ENCODE measurements at places on chromosomes 3 and 15.

- DNase-seq = no peak
Measured at GRCh38 chr3:17179381-17180205, 294.8 kb downstream of the PLCL2 start.

DNA sequence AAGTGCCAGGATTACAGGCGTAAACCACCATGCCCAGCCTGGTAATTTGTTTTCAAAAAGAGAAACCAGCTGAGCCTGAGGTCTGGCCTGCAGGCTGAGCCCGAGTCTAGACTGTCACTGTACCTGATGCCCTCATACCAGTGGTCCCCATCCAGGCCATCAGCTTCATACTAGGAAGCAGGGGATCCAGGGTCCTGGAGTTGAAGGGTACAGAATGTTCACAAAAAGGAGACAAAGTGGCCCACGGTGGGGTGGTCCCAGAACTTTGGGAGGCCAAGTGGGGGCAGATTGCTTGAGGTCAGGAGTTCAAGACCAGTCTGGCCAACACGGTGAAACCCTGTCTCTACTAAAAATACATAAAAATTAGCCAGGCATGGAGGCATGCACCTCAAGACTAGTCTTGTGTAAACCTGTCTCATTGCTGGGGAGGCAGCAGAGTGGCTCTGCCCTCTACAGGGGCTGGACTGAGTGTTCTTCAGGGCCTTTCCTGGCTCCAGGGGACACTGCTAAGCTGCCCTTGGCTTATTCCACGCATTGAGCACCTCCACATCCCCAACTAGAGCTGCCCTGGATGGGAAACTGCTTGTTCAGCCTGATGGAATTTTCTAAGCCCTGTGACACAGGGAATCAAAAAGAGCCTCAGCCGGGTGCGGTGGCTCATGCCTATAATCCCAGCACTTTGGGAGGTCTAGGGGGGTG, 7.9 kb upstream of the HHATL start:
- DNase-seq = no peak

- no peak for DNase-seq
Measured at GRCh38 chr3:152719264-152719663, 115.7 kb upstream of the P2RY1 start.

DNA sequence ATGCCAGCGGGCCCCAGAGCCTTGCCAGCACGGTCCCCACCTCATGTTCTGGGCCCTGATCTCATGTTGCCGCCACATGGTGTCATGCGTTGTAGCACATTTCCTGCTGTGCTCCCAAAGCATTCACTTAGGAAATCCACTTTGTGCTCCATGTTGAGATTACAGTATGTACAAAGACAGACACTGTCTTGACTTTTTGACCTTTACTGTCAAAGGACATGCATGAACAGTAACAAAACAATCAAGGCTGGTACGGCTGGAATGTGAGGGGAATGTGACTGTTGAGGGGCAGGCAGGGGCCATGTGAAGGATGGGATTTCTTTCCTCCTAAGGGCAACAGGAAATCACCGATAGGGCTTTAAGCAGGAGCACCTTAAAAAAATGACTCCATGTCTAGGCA, 53.3 kb upstream of the RPL32 start:
- no peak for DNase-seq

DNA sequence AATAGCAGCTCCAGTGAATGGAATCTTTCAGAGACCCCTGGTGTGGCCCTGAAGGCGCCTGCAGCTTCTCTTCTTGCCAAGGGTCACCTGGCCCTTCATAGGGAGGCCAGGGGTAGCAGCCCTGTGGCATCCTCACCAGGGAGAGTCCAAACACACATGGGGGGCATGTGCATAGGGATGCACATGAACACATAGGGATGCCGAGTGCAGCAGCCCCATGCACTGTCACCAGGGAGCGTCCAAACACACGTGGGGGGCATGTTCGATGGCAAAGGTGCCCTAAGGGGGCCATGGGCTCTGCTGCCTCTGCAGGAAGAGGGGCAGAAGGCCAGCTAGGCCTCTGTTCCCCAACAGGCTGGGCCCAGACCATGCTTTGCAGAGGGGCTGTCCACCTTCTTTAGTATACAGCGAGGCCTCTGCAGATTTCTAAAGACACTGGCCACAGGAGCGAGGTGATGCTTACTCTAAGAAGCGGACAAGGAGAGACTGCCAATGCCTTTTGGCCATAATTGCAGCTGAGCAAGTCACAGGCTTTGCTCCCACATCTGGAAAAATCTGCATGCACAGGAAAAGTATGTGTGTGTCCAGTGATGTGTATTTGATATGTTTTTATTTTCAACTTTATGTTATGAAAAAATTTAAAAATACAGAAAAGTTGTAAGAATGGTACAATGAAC, 21.0 kb downstream of the ANAPC13 start:
- no peak for DNase-seq

DNA sequence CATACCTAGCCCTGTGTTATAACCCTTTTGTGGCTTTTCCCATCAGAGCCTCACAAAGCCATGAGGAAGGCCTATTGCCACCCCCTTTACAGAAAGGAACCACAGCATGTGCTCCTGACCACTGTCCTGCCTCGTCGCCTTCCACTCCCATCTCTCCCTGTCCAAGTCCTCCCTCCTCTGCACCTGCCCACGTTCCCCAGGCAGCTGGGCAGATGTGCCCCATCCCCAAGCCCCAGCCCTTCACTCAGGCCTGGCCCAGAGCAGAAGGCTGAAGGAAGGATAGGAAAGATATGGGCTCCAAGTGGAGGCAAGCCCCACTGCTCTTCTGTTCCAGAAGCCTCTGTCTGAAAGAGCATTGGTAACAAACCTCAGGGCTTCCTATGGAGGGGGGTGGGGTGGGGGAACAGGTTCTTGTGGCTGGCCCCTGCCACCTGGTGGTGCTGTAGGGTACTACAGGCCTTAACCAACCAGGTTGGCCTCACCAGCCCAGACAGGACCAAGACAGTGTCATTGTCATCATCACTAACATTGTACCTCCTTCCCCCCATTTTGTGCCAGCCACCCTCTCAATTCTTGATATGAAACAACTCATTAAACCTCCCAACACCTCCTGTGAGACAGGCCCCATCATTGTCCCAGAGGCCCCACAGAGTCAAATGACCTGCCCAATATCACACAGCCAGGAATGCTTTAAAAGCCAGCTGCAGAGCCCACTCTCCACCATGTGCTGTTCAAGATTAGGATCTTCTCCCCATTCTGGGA, 10.0 kb downstream of the POC1A start:
- peak; percentile 89 for DNase-seq

GRCh38 chr3:141859651-141860050, 16.8 kb upstream of the ATP1B3 start:
- DNase-seq = no peak

GRCh38 chr15:36075333-36075732, 504.1 kb upstream of the CDIN1 start:
- no peak for DNase-seq

GRCh38 chr3:49294343-49294742, 17.3 kb upstream of the C3orf62 start:
- DNase-seq = no peak

DNA sequence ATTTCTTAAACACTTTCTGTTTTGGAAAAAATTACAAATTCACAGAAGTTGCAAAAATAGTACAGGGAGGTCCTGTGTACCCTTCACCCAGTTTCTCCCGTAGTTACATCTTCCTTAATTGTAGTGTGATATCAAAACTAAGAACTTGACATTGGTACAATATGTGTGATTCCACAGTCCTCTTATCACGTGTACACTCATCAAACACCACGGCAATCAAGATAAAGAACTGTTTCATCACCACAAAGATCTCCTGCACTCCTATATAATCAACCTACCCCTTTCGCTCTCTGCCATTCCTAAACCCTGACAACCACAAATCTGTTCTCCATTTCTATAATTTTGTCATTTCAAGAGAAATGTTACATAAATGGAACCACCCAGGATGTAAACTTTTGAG, 31.4 kb downstream of the POMGNT2 start:
- DNase-seq = no peak

DNA sequence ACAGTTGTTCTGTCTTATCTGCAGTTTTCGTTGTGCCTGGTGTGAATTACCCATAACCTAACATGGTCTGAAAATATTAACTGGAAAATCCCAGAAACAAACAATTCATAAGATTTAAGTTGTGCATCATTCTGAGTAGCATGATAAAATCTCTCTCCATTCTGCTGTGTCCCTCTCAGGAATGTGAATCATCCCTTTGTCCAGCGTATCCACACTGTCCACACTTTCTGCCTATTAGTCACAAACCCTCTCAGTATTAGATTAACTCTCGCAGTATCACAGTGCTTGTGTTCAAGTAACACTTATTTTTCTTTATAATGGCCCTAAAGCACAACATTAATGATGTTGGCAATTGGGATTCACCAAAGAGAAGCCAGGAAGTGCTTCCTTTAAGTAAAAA, 203.2 kb downstream of the CGGBP1 start:
- no peak for DNase-seq

- no peak for DNase-seq
Measured at GRCh38 chr15:83747050-83747717, 93.3 kb downstream of the ADAMTSL3 start.

DNA sequence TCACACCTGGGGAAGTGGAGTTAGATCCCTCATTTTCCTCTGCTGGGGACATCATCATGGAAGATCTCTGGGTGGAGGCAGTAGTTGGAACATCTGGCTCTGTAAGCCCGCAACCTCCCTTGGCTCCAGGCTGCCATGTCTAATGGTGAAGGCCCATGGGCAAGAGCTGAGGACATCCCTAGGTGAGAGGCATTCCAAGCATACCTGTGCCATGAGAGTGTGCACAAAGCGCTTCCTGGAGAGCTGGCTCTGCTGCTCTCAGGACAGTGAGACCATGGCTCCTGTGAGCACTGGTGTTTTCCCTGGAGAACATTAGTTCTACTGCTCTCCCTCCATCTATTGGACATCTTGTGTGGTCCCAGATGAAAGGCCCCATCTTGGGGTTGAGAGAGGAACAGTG, 7.7 kb downstream of the MAPKAPK3 start:
- no peak for DNase-seq

DNA sequence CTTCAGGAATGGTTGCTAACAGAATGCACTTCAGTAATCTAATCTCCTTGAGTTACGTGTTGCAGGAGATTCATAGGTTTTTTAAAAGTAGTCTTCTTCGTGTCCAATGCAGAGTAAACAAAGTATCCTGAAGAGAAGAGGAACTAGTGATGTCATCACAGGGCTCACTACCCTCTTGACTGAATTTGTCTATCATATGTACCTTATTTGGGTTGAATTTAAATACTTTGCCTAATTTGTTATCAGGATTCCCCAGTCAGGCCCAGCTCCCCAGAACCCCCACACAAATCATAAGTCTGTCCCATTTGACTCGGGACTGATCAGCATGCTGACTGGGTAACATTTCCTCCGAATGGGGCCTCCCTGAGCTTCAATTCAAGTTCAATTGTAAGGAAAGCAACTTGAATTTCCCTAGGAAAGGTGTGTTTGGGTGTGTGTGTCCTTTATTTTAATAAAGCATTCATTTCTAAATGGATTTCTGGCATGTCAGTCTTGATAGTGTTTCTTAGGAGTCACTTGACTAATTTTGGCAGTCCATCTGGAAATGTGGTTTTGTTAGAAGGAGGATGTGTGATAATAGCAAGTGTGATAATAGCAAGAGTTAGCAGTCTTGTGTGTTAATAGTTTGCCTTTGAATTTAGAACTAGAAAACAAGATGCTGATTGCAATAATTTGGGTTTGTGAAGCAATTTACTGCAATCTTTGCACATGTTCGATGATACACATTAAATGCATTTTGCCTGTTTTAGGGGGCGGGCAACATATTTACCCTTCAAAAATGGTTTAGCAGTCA, 21.9 kb downstream of the OXNAD1 start:
- DNase-seq = no peak

DNA sequence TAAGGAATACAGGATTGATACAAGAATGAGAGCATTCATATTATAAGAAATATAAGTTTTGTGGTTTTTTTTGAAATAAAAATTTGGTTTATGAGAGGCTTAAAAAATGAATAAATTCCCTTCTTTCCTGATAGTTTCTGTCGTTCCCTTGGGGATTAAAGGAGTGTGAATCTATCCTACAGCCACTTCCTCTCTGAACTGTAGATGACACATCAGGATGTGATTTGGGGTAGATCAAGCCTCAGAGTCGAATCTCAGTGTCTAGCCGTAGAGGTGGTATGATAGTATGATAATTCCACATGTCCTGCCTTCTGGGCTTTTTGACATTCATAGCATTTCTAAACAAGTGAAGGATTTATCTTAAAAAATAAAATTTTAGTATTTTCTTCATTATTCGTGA, 343.1 kb downstream of the LPP start:
- DNase-seq = no peak

GRCh38 chr15:77034695-77035489, 36.0 kb downstream of the TSPAN3 start:
- peak; percentile 59 for DNase-seq

DNA sequence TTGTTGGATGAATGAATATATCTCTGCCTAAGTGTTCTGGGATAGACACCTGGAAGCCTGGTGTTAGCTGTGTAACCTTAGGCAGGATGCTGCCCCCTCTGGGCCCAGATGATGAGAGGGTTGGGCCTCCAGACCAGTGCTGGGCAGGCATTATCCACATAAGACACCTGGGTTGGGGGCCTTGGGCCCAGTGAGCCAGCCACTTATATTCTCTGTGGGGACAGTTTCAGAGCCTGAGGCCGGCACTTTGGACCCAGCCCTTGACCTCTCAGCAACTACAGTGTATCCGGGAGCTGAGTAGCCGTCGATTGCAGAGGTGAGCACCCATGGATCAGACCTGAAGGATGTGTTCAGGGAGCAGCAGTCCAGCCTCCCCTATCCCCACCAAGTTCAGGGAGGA, 2.2 kb downstream of the HEMK1 start:
- no peak for DNase-seq

DNA sequence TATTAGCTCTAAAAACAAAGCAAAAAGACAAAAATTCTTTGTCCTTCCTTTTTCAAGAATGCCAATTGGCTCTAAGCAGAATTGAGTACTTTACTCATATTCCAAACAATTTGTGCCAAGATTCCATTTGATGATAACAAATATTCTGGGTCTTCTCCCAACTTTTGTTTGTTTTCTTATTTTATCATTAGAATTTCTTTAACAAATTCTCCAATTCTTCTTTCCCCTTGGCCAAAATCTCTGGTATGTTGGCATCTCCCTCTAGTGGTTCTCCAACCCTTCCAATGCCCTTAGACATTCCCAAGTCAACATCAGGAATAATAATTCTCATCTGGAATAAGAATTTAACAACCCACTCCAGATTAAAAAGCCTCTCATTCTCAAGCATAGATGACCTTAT, 5.3 kb downstream of the CPOX start:
- no peak for DNase-seq

- DNase-seq = no peak
Measured at GRCh38 chr3:38268087-38268486, 2.5 kb downstream of the SLC22A13 start.

All from liver (tissue), 10 donors.